Upper lobe of left lung (tissue), 6 donors: ENCODE measurements at places on chromosomes 7 and 10. TPM values are rescaled to one million over a fixed set of nuclear protein-coding genes. Genes with fewer than 3 reads are reported as not detected.

DNA sequence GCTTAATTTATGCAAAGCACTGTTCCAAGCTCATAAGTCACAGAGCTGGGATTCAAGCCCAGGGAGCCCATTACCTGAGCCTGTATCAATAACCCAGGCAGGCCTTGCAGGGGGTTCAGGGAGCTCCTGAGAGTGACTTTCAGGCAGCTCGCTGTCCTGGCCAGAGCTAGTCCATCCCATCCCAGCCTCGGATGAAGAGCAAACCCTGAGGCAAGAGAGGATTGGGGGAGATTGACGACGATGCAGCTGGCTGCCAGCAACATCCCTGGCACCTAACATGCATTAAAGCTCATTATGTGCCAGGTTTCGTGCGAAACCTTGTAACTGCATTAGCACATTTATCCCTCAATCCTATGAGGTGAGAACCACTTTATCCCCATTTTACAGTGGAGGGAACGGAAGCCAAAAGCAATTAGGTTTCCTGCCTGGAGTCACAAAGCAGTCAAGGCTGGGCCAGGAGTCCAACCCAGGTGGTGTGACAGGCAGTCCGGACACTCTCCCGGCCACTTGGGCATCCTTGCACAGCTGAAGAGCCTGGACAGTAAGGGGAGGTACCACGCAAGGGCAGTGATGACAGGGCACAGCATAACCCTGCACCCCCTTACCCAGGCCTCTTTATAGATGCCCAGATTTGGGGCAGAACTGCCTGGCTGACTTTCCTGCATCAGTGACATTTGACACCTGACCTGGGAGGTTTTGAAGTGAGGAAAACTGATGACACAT lies 129.8 kb upstream of the CHST15 start:
- no peak for DNase-seq

Gene IL2RA
- 4.0 TPM for total RNA-seq

Gene MYO3A
- 0.49 TPM for total RNA-seq

GRCh38 chr10:70673043-70673928 lies 980 bp downstream of the ADAMTS14 start:
- DNase-seq = no peak

GRCh38 chr7:13790611-13791010 lies 198.9 kb downstream of the ETV1 start:
- DNase-seq = no peak

Gene ANKRD22
- 1.7 TPM for total RNA-seq

DNA sequence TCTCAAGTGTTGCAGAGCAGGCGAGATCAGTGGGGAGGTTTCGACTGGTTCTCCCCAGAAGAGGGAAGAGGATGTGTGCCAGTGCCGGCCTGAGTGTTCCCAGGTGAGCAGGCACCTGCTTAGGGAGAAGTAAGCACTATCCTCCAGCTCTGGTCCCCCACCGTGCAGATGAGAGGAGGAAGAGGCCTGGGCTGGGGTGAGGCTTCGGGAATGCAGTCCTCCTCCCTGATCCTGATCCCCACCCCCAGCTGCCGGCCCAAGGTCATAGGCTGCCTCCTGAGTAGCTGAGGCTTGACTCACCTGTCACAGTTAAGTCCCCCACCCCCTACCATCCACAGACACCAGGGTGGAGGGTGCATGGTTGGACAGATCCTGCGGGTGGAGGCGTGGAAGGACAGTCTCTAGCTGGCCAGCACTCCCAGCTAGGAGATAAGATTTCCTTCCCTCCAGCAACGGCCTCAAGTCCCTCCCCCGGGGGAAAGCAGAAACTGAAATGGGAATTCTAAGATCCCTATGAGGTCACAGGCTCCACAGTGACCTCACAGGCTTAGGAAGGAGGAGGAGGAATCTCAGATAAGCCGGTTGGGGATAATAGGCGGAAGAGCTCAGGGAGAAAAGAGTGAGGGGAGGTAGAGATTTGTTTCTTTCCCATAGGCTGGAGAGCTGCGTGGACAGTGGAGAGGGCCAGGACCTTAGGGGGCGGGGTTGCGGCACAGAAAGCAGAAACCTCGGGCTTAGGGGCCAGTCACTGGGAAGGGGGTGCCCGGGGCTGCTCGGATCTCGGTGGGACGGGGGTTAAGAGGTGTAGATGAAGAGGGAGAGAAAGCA lies 1.0 kb downstream of the LRCH4 start:
- DNase-seq = peak; percentile 69

Gene CLDN4
- total RNA-seq = 111 TPM

GRCh38 chr7:37336259-37336658 lies 112.4 kb downstream of the ELMO1 start:
- peak; percentile 40 for DNase-seq

DNA sequence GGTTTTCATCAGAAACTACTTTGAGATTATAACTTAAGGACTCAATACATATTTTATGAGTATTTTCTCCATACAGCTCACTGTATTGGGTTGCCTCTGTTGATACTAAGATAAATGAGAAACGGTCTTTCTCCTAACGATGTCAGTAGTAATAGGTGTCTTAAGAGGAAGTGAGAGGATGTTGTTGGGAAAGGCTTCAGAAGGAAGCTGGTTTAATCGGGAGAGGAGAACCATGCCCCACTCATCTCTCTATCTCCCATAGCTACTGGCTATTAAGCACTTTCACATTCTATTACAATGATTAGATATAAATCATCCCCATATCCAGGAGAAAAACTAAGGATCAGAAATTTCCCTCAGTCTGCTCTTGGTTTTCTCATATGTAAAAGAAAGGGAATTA lies 2.0 kb downstream of the CLEC5A start:
- DNase-seq = no peak

DNA sequence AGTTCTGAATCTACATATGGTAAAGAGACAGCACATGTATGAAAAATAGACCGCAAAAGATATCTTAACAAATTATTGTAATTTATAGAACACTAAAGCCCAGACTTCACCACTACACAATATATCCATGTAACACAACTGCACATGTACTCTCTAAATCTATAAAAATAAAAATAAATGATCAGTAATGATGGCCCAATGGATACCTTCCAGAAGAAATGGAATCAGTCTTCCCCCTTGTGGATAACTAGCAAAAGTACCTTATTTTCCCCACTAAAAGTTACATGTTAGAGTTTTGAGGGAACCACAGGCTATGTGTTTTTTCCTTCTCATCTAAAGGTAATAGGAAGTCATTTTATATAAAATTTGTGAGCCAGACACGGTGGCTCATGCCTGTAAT lies 25.7 kb downstream of the C7orf25 start:
- no peak for DNase-seq

GRCh38 chr10:93181271-93182048 lies 107.8 kb downstream of the CYP26A1 start:
- DNase-seq = no peak

Gene NUB1
- 72.3 TPM for total RNA-seq

- no peak for DNase-seq
Measured at GRCh38 chr7:53303781-53304180, 268.3 kb downstream of the POM121L12 start.

- DNase-seq = no peak
Measured at GRCh38 chr7:105759670-105760550, 116.5 kb downstream of the ATXN7L1 start.

DNA sequence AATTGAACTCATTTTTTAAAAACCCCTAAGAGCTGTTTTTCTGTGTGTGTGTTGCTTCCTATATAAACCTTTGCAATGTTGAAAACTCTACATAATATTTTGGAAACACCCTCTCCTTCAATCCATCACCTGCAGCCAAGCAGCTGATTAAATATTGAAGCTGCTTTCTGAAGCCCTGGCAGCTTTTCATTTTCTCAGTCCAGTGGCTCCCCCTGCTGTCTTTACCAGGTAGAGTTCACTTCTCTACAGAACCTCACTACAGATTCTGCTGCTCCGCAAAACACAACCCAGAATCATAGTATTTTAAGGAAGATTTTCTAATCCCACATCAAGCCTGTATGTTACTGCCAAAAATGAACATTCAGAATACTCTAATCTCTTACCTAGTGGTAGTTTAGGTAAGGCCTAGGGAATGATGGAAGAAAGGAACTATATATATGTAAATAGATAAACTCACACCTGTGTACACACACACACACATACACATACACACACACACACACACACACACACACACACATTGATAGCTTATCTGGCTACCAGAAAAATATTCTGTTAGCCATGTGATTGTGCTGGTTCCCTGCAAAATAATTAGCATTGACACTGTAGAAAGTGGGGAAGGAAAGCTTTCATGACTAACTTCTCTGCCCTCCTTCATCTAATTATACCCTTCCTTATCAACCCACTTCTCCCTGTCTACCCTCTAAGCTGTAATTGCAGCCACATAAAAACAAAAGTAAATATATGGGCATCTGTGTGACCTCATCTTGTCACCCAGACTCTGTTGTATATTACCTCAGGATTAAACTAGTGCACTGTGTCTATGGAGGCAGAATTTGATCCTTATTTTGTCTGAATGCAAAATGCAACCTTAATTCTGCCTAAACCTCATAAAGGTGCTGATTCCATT lies 229.5 kb upstream of the FZD1 start:
- no peak for DNase-seq

Gene GIMAP7
- 36.7 TPM for total RNA-seq

Gene SPDYE11
- total RNA-seq = not detected

DNA sequence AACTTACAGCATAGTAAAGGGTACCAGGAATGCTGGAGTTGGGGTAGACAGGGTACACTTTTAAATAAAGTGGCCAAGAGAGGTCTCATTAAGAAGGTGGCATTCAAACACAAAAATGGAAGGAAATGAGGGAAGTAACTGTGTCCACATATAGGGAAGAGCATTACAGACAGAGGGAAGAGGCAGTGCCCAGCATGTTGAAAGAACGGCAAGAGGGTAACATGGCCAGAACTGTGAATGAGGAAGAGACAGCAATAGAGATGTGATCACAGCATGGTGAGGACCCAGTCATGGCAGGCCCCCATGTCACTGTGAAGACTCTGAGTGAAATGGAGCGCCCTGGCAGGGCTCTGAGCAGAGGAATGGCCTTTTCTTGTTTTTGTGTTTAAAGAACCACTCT lies 35.1 kb upstream of the ZNRF2 start:
- no peak for DNase-seq

GRCh38 chr7:122546496-122546895 lies 152.4 kb downstream of the RNF133 start:
- DNase-seq = no peak

GRCh38 chr7:24455813-24456525 lies 117.3 kb upstream of the PALS2 start:
- no peak for DNase-seq

Gene ASB10
- not detected for total RNA-seq

- DNase-seq = peak; percentile 69
Measured at GRCh38 chr10:69124563-69125268, 738 bp downstream of the VPS26A start.

Gene NUDT1
- total RNA-seq = 16.0 TPM

Gene MYOZ1
- not detected for total RNA-seq

Gene NAT16
- not detected for total RNA-seq

Gene NPC1L1
- 0.06 TPM for total RNA-seq

Gene C10orf62
- 0.20 TPM for total RNA-seq

GRCh38 chr7:144830811-144831210 lies 5.0 kb downstream of the TPK1 start:
- no peak for DNase-seq

Gene FAM25G
- total RNA-seq = not detected

GRCh38 chr7:42264702-42265101 lies 27.7 kb upstream of the GLI3 start:
- no peak for DNase-seq

Gene AS3MT
- 2.5 TPM for total RNA-seq

DNA sequence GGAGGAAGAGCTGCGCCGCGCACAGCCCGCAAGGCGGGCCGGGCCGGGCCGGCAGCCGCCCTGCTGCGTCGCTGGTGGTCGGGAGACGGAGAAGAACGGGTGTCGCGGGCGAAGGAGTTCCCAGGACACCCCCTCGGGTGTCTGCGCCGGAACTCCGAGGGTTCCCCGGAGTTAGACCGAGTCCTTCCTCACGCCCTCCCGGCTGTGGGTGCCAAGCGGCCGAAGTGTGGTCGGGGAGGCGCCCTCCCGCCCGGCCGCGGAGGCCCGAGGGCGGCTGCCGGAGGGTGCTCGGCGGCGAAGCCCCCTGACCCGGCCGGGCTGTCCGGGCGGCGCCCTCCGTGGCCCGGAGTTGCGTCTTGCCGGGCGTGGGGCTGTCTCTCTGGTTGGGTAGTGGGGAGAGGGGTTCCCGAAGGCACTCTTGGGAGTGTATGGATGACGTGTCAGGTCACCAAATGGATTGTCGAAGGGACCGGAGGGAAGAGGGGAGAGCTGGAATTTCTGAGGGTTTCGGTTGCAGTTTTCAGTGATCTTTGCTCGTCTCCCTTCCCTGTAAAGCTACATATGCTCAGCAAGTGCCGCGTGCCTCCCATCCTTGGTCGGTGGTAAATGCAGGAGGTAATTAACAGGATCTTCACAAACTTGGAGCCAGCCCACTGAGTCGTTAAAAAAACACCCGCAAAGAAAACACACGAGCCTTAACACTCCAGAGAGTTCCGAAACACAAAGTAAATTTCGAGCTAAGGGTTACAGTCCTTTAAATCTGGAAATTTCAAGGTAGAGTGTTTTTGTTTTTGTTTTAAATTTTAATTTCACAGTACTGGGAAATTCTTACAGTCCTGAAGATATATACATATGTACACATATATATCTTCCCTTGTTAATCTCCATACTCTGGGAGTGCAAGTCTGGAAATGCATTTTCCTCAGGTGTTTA lies 871 bp downstream of the ST7 start:
- peak; percentile 62 for DNase-seq
